Tibial nerve (tissue), 4 donors: ENCODE measurements at places on chromosomes 2 and 18.

DNA sequence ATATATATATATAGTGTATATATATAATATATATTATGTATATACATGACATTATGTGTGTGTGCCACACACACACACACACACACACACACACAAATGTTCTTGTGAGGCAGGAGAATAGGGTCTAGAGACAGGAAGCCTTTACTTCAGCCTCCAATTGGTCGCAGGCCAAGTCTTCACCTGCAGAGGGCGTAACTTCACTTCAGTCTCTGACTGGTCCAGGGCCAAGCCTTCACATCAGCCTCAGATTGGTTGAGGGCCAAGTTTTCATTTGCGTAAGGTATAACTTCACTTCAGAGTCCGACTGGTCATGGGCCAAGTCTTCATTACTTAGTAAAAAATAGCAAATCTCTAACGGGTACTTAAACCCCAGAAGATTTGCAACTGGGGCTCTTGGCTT, 13.2 kb upstream of the SS18 start:
- DNase-seq, result no peak

DNA sequence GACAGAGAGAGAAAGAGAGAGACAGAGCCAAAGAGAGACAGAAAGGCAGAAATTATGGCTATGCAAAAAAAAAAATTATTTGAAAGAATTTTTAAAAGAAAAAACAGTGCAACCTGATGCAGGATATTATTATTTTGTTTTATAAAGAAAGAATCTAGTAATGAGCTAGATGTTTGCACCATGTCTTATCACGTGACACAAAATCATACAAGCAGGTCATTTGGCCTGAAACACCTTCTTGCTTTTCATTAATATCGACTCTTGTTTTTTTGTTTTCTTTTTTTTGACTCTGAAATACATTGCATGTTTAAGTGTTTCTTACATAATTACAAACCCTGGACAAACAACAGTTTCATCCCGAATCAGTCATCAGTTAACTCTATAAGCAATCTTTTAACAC, 606.0 kb downstream of the LRP1B start:
- no peak for DNase-seq

DNA sequence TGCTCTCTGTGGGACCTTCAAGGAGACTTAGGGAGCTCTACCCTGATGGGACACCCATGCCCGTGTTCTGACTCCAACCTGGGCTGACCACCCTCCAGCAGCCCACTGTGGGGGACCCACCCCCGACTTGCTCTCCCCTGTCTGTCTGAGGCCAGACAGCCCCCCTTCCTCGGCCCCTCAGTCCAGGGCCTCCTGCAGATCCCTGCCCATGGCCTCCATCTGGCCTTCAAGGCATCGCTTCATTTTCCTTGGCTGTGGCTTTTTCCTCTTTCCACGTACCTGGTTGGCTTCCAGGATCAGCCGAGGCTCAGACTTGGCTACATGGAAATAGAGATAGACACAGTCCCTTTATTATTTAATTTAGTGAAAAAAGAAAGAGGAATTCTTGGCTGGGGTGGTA, 290.0 kb downstream of the CYP26B1 start:
- DNase-seq, result no peak

GRCh38 chr2:119293900-119294299, 70.3 kb downstream of the STEAP3 start:
- DNase-seq, result no peak

DNA sequence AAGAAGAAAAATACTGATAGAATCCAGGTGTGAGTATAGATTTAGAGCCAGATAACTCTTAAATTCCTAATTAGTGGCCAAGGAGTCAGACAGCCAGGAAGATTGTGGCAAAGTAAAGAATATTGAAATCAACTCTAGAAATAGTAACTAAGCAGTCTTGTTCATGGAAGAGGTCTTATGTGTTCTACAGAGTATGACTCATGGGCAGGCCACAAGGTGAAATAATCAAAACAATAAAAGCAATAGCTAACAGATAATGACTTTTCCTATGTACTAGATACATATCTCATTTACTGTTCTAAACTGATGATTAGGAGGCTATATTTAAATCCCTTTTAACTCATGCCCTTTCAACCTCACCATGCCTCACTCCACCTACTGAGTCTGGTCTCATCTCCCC, 227.4 kb upstream of the COL3A1 start:
- DNase-seq, result no peak

DNA sequence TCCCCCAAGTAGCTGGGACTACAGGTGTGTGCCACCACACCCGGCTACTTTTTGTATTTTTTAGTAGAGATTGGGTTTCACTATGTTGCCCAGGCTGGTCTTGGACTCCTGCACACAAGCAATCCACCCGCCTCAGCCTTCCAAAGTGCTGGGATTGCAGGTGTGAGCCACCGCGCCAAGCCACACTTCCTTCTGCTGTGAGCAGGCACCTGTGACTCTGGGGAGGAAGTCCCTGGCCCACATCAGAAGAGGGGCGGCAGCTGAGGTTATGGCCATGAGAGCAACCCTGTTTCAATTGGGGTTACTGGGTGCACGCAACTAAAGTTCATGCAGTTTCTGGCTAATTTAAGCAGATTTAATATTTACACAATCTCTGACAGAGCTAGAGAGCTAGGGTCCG, 91.0 kb downstream of the PLB1 start:
- no peak for DNase-seq

- DNase-seq, result no peak
These were observed 35.5 kb downstream of the EFEMP1 start for GRCh38 chr2:55887901-55888624.

GRCh38 chr2:128628206-128628605, 309.5 kb upstream of the HS6ST1 start:
- DNase-seq, result no peak
